ENCODE measurements at places on chromosomes 4 and X. TPM values are rescaled to one million over a fixed set of nuclear protein-coding genes. Genes with fewer than 3 reads are reported as not detected.

The PPP1R2C gene
- total RNA-seq, result not detected

The TMSB15A gene
- total RNA-seq, result 1.4 TPM

The PAGE4 gene
- total RNA-seq, result not detected

The SMARCA1 gene
- 18.0 TPM for total RNA-seq
